ENCODE measurements at places on chromosomes 1 and 21.
A peak's percentile ranks its signal among the peaks of the same experiment; 100 is the strongest.

DNA sequence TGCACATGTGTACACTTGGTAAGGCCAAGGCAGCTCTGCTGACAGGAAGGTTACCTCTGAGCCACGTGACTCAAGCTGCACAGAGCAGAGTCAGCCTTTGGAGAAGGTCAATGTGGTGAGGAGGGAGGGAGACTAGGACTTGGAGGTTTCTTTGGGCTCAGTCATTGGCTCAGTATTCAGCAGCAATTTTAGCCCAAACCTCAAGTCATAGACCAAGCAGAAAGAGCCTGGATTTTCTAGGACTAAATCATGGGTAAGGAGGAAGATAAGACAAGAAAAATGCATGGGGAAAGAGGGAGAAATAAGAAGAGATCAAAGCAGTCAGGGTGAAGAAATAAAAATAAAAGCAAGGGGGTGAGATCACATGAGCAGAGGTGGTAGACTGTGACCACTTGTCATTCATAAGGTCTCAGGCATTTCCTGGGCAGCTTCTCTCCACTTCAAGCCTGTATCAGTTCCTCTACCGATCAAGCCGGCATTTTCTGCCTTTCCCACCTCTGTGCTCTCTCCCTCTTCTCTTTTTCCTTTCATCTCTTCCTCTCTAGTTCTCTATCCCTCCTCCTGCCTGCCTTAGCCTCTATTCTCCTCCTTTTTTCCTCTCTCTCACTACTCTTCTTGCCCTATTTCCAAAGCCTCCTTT is 51.7 kb upstream of the DUSP10 start:
- H3K36me3 ChIP-seq: no peaks in the 10 kb centered on the region
- H3K27me3 ChIP-seq: no peaks in the 10 kb centered on the region
- peak overlapping the region; percentile 69 for H3K27ac ChIP-seq
- H3K4me3 ChIP-seq: no peak overlapping the region

- DNase-seq: no peak
- H3K4me3 ChIP-seq: no peak overlapping the region
- no peaks in the 10 kb centered on the region for H3K27me3 ChIP-seq
Observed at GRCh38 chr1:161193561-161194235, 5.2 kb downstream of the ADAMTS4 start.

GRCh38 chr1:107817935-107818334 is 147.0 kb downstream of the VAV3 start:
- DNase-seq: no peak
- H3K4me3 ChIP-seq: no peak overlapping the region
- H3K27me3 ChIP-seq: no peaks in the 10 kb centered on the region
- no peak overlapping the region for H3K27ac ChIP-seq

DNA sequence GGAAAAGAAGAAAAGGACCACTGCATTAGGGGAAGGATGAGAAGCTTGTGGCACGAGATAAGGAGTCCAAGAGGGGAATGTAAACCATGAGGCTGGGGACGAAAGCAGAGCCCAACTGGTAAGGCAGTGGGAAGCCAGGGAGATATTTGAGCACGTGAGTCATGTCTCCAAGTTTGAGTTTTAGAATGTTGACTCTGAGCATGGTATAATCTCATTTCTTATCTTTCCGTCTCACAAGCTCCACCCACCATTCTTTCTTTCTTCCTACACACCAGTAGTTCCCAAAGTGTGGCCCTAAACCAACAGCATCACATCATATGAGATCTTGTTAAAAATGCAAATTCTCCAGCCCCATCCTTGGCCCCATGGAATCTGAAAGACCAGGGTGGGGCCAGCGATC is 145.3 kb downstream of the PLPP3 start:
- no peaks in the 10 kb centered on the region for H3K36me3 ChIP-seq
- H3K27ac ChIP-seq: no peak overlapping the region
- H3K4me1 ChIP-seq: no peaks in the 10 kb centered on the region
- H3K27me3 ChIP-seq: no peaks in the 10 kb centered on the region
- DNase-seq: no peak
- H3K4me3 ChIP-seq: no peak overlapping the region

- no peaks in the 10 kb centered on the region for H3K27me3 ChIP-seq
- no peak overlapping the region for H3K4me3 ChIP-seq
- no peak overlapping the region for H3K27ac ChIP-seq
- DNase-seq: no peak
- no peaks in the 10 kb centered on the region for H3K36me3 ChIP-seq
- H3K4me1 ChIP-seq: peaks cover 20% of the 10 kb centered on the region
Observed at GRCh38 chr1:33123266-33123665, 42.3 kb downstream of the AZIN2 start.

- DNase-seq: no peak
- no peak overlapping the region for H3K4me3 ChIP-seq
- H3K27ac ChIP-seq: no peak overlapping the region
Observed at GRCh38 chr1:17558541-17558940, 19.0 kb downstream of the ARHGEF10L start.

DNA sequence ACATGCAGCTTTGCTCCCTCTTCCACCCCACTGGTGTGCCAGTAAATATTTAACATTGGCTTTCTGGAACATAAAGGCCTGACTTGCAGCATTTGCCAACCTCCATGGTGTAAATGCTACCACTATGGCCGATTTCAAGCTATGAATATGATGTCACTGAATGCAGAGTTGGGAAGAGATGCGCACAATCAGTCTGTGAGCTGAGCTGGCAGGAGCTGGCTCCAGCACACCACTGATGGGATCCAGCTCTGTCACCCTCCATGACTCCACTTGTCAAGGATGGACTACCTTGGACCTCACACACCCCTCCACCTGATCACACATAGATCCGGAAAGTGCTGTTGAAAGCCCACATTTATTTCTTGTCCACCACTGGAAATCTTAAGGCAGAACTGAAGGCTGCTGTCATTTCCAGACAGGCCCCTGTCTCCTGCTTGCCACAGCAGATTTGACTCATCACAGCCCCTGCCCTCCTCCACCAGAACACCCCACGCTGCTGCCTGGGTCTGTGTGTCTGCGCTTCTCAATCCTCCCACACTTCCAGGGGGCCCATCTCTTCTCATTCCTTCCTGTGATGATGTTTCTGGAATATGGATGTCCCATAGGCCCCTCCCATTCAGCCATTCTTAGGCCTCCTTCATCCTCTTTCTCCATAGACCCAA is 82.2 kb upstream of the BCAR3 start:
- no peak for DNase-seq
- H3K4me3 ChIP-seq: no peak overlapping the region
- H3K36me3 ChIP-seq: no peaks in the 10 kb centered on the region
- H3K27me3 ChIP-seq: no peaks in the 10 kb centered on the region
- H3K4me1 ChIP-seq: no peaks in the 10 kb centered on the region
- H3K27ac ChIP-seq: no peak overlapping the region

GRCh38 chr1:28770601-28771165 is 33.9 kb downstream of the YTHDF2 start:
- DNase-seq: no peak
- H3K4me3 ChIP-seq: no peak overlapping the region
- H3K27me3 ChIP-seq: no peaks in the 10 kb centered on the region
- H3K4me1 ChIP-seq: no peaks in the 10 kb centered on the region
- H3K27ac ChIP-seq: no peak overlapping the region

DNA sequence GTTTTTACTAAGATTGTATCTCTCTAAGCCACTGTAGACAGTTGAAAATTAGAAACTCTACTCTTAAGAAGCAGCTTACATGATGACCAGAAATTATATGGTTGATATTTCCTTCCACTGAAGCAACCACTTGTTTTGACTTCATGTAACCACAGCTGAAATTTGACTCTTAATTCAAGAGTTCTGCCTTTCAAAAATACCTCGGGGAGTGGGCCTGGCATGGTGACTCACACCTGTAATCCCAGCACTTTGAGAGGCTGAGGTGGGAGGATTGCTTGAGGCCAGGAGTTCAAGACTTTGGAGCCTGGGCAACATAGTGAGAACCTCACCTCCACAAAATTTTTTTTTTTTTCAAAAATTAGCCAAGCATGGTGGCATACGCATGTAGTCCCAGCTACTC is 4.3 kb downstream of the AMPD1 start:
- no peaks in the 10 kb centered on the region for H3K36me3 ChIP-seq
- no peak for DNase-seq
- H3K4me3 ChIP-seq: no peak overlapping the region
- H3K27ac ChIP-seq: no peak overlapping the region
- no peaks in the 10 kb centered on the region for H3K27me3 ChIP-seq

- H3K27me3 ChIP-seq: no peaks in the 10 kb centered on the region
- H3K36me3 ChIP-seq: peaks cover 3% of the 10 kb centered on the region
- H3K4me1 ChIP-seq: peaks cover 29% of the 10 kb centered on the region
- no peak overlapping the region for H3K4me3 ChIP-seq
Observed at GRCh38 chr1:70415882-70416281, 4.8 kb downstream of the CTH start.

- no peaks in the 10 kb centered on the region for H3K4me1 ChIP-seq
- no peak overlapping the region for H3K27ac ChIP-seq
Observed at GRCh38 chr1:5408401-5408800, 583.8 kb downstream of the NPHP4 start.

DNA sequence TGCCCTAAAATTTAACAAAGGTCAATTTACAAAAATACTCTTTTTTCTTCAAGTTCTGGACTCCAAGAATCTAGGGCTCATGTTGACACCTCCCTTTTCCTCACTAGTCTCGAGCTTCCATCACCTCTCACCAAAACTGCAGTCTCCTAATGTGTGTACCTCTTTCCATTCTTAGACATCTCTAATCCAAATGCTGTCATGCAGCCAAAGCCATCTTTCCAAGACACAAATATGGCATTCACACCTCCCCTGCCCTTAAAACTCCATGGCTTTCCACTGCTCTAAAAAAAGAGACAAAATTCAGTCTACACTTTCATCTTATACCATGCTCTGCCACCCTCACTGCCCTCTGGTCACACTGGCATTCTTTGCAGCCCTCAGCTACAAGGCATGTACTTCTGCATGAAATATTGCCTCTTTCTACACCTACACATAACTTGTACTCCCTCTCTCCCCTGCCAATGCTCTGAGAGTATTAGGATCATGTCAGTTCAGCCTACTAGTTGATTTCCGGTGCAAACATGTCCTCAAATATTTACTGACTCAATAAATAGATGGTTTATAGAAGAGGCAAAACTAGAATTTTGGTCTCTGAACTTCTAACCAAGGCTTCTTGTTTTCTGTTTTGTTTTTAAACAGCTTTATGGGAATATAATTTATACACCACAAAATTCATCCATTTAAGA is 26.9 kb downstream of the ADSS2 start:
- no peaks in the 10 kb centered on the region for H3K4me1 ChIP-seq
- no peaks in the 10 kb centered on the region for H3K36me3 ChIP-seq
- no peak for DNase-seq
- H3K27me3 ChIP-seq: no peaks in the 10 kb centered on the region

DNA sequence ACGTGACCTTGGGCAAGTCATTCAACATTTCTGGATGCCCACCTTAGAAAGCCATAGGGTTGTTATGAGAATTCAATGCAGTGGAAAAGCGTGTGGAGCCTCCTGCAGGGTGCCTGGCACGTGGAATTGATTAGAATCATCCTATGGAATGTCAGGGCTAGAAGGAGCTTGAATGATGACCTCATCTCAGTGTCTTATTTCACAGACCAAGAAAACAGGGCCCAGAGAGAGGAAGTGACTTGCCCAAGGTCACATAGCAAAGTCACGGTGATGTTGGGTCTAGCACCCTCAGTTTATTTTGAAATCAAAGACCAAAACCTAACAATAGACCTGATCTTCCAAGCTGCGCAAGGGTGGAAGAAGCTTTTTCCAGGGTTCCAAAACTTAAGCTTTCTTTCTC is 6.0 kb downstream of the TRABD2B start:
- H3K4me1 ChIP-seq: no peaks in the 10 kb centered on the region
- no peaks in the 10 kb centered on the region for H3K36me3 ChIP-seq
- DNase-seq: no peak
- H3K27me3 ChIP-seq: no peaks in the 10 kb centered on the region
- H3K4me3 ChIP-seq: no peak overlapping the region

GRCh38 chr1:59027177-59027576 is 243.3 kb upstream of the JUN start:
- H3K4me1 ChIP-seq: peaks cover 21% of the 10 kb centered on the region
- H3K27me3 ChIP-seq: no peaks in the 10 kb centered on the region
- no peaks in the 10 kb centered on the region for H3K36me3 ChIP-seq
- H3K4me3 ChIP-seq: no peak overlapping the region
- no peak overlapping the region for H3K27ac ChIP-seq
- no peak for DNase-seq

- H3K27me3 ChIP-seq: no peaks in the 10 kb centered on the region
- H3K36me3 ChIP-seq: no peaks in the 10 kb centered on the region
- H3K27ac ChIP-seq: no peak overlapping the region
- H3K4me1 ChIP-seq: no peaks in the 10 kb centered on the region
- no peak for DNase-seq
- H3K4me3 ChIP-seq: no peak overlapping the region
Observed at GRCh38 chr1:207747627-207748492, 4.0 kb upstream of the CD46 start.

- no peak overlapping the region for H3K4me3 ChIP-seq
- H3K36me3 ChIP-seq: no peaks in the 10 kb centered on the region
- no peaks in the 10 kb centered on the region for H3K27me3 ChIP-seq
- DNase-seq: no peak
- H3K4me1 ChIP-seq: peaks cover 11% of the 10 kb centered on the region
- no peak overlapping the region for H3K27ac ChIP-seq
Observed at GRCh38 chr1:109718495-109718894, 6.4 kb downstream of the GSTM5 start.

DNA sequence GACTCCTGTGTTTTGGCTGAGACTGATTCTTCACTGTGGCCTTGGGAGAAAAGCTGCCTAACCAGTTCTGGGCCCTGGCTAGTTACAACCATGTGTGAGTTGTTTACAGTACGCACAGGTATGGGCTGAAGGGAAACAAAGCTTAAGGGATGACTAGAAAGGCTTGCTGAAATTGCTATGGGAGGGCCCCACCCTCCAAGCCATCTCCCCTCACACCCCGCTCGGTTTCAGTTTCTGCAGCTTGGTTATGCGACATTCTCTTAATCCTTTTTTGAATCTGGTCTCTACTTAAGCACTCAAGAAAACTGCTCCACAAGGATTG is 43.1 kb downstream of the PBX1 start:
- H3K4me3 ChIP-seq: no peak overlapping the region
- no peak overlapping the region for H3K27ac ChIP-seq
- H3K36me3 ChIP-seq: no peaks in the 10 kb centered on the region
- H3K4me1 ChIP-seq: no peaks in the 10 kb centered on the region

DNA sequence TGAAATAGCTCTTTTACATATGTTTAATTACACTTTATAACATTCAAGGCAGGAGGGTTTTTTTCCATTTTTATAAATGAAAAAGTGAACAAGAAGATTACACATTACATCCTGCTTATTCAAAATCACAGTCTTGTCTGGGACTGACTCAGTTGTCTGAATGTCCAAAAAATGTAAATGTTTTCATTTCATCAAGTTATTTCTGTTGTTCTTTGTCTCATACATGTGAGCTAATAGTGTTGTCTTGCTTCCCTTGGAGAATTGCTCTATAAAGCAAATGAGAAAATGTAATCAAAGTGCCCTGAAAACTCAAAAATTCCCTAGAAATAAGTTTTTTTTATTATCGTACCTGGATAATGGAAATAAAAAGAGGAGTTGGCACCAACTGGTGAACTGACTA is 242.9 kb downstream of the GRIK1 start:
- H3K36me3 ChIP-seq: no peaks in the 10 kb centered on the region
- DNase-seq: no peak
- no peaks in the 10 kb centered on the region for H3K27me3 ChIP-seq
- H3K27ac ChIP-seq: no peak overlapping the region
- no peak overlapping the region for H3K4me3 ChIP-seq
- no peaks in the 10 kb centered on the region for H3K4me1 ChIP-seq

All from GM12878 (cell line).